ENCODE measurements at places on chromosomes 5 and 9.
A peak's percentile ranks its signal among the peaks of the same experiment; 100 is the strongest.

GRCh38 chr5:31066655-31067328 lies 126.7 kb upstream of the CDH6 start:
- no peak for DNase-seq

- DNase-seq: no peak
Measured at GRCh38 chr5:180669661-180670060, 20.3 kb upstream of the FLT4 start.

- no peak for DNase-seq
Measured at GRCh38 chr5:4374866-4375265, 765.3 kb upstream of the ADAMTS16 start.

DNA sequence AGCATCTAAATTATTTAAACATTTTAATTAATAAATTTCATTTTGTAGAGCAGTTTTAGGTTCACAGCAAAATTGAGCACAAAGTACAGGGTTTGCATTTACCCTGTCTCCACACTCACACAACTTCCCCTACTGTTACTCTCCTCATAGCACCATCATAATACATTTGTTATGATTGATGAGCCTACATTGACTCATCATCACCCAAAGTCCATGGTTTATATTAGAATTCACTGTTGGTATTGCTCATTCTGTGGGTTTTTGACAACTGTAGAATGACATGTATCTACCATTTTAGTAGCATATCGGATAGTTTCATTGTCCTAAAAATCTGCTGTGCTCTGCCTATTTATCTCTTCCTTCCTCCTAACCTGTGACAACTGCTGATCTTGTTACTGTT lies 411.1 kb upstream of the MPDZ start:
- DNase-seq: no peak

GRCh38 chr5:8060953-8061429 lies 192.0 kb downstream of the MTRR start:
- DNase-seq: no peak

DNA sequence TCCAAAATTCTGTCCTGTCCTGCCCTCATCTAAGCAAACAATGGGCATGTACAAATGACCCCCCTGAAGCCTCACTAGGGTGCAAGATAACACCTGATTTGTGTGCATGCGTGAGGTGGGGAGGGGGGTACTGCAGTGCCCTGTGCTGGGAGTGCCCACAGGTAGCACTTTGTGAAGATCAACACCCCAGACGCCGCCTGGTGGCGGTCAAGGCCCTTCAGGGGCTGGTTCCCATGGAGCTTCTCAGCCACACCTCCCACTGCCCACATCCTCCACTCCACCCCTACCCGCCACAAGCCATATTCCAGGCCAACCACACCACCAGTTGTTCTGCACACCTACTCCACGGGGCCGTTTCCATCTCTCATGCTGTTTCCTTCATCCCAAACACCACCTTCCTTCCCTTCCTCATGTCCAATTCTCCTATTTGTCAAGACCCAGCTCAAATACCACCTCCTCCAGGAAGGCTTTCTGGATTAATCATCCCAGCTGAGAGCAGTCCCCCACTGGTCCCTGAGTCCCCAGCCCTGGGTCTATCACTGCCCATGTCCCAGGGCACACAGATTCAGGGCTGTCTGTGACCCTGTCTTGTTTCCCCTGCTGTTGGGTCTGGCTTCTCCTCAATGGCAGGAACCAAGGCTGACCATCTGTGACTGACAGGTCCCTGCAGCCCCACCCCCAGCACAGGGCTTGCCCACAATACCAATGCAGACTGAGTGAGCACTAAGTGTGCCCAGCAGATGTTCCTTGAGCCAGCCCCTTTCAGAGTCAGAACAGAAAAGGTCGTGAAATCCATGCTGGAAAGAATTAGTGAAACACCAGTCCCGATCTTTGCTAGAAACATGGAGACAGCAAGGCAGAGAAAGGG lies 178.4 kb downstream of the PAX5 start:
- peak; percentile 88 for DNase-seq

DNA sequence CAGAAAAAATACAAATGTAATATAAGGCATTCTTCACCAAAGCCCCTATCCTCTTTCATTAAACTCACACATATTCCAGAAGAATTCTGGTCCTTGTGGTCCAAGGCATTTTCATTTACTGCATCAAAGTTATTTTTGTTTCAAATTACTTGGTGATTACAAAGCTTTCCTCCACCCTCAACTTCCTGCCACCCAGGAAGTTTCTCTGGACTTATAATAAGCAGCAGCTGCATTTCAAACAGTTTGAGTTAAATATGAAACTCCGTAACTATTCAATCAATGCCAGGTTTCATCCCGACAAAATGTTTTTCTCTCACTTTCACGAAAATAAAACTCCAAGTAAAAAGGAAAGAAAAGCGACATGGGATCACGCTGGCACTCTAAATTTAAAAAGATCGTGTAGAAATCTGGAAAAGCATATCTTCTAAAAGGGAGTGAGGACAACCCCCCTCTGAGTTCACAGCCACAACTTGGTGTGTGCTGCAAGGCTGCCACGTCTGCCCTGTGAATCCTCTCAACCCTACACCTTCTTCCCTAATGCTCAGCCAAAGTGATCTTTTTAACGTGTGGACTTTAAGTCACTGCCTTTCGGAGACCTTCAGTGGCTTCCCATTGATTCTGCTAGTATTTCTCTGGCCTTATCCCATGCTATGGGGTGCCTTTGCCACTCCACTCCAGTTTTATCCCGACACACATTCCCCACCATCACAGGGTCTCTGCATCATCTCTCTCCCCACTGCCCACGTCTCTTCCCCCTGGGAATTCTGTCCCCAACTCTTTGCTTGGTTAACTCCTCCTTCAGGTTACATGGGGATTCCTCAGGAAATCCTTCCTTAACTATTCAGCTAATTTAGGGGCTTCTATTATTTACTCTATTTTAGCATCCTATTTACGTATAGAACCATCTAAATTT lies 91.1 kb upstream of the CER1 start:
- DNase-seq: no peak

- no peak for DNase-seq
Measured at GRCh38 chr5:137055271-137055872, 443.8 kb downstream of the SPOCK1 start.

GRCh38 chr5:132257131-132258101 lies at the start of gene PDLIM4:
Gene PDLIM4 (plus strand): TSS chr5:132257696. CDS start chr5:132257735, 39 bp downstream.
- no peak for DNase-seq

DNA sequence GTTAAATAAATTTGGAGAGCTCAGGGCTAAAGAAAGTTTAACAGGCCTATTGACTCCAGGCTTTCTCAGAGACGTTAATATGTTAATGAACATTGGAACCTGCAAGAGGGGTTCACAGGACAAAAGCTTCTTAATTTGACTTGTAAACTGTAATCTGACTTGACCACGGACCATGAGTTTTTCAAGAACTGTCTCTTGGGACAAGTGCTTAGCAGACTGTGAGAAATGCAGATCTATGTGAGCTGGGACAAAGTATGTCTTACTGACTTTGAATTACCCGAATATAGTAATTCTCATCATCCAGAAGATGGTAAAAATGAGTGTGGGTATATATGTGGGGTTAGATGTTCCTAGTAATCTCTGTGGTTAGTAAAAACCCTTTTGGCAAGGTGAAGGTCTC lies 186.6 kb downstream of the ATP10B start:
- no peak for DNase-seq

DNA sequence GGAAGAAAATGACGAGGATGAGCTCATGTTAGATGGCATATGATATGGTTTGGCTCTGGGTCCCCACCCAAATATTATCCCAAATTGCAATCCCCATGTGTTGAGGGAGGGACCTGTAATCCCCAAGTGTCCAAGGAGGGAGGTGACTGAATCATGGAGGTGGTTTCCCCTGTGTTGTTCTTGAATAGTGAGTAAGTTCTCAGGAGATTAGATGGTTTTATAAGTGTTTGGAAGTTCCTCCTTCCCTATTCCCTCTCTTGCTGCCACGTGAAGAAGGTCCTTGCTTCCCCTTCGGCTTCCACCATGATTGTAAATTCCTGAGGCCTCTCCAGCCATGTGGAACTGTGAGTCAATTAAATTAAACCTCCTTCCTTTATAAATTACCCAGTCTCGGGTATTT lies 10.1 kb downstream of the EDIL3 start:
- DNase-seq: no peak

- no peak for DNase-seq
Measured at GRCh38 chr5:137090721-137091120, 408.4 kb downstream of the SPOCK1 start.

- no peak for DNase-seq
Measured at GRCh38 chr9:95379630-95380029, 62.1 kb upstream of the FANCC start.

Measured in HuH-7.5 (cell line).